ENCODE measurements at places on chromosomes 6 and 20.

DNA sequence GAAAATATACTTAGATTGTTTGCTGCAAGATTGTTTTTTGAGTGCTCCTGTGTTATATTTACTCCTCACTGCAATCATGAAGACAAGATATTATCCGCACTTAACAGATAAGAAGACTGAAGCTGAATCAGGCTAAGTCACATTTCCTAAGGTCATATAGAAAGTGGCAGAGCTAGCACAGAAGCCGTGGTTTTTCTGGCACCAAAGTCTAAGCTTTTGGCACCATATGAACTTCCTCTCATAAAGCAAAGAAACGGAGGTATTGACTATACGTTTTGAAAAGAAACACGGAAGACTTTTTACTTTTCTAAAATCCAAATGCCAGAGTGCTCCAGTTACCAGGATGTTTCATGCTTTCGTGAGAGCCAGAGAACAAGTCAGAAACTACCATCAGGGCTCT is 9.3 kb upstream of the DTD1 start:
- DNase-seq = no peak

DNA sequence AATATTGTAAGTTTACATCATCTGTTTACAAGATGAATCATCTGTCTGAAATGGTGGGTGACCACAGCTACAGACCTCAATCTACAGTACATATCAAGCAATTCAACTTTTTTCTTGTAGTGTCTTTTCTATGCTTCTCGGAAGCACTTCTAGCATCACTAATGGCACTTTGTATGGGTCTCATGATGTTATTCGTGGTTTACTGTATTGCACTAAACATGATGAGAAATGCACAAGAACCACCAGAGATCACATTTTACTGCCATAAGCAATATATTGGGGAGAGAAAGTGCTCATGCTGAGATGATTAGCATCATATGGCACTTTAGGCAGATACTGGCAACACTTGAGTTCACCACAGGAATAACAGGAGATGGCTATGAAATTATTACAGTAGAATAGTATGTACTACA is 15.4 kb upstream of the BTBD3 start:
- no peak for DNase-seq

GRCh38 chr6:106857771-106858652 is 116.5 kb downstream of the CD24 start:
- no peak for DNase-seq

GRCh38 chr6:156701966-156702365 is 75.2 kb upstream of the ARID1B start:
- DNase-seq = no peak

DNA sequence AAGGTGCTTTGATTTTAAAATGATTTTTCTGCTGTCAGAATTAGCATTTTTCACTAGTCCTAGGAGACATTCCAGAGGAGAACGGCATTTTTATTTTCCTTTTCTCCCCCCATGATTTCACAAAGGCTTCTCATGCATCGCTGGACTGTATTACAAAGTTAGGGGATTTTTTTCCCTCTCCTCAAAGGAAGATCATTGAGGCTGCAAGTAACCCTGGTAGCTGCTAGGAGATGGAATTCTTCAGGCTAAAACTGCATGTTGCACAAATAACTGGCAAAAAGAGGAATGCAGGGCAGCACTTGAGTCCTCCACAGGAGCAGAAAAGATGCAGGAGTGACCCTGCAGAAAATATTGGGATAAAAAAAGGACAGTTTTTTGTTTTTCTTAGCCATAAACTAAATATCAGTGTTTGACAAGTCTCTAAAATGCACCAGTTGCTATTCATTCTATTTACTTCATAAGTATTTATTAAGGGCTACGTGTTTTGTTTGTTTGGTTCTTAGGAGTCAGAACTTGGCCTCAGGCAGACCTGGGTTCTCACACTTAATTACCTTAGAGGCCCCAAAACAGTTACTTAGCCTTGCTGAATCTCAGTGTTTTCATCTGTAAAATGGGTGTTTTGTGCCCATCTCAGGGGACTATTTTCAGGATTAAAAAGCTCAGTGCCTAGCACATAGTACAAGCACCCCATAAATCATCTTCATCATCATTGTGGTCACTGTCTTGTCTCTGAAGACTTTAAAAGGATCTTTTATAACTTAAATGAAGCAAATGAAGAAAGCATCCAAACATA is 144.5 kb upstream of the ID4 start:
- DNase-seq = no peak

DNA sequence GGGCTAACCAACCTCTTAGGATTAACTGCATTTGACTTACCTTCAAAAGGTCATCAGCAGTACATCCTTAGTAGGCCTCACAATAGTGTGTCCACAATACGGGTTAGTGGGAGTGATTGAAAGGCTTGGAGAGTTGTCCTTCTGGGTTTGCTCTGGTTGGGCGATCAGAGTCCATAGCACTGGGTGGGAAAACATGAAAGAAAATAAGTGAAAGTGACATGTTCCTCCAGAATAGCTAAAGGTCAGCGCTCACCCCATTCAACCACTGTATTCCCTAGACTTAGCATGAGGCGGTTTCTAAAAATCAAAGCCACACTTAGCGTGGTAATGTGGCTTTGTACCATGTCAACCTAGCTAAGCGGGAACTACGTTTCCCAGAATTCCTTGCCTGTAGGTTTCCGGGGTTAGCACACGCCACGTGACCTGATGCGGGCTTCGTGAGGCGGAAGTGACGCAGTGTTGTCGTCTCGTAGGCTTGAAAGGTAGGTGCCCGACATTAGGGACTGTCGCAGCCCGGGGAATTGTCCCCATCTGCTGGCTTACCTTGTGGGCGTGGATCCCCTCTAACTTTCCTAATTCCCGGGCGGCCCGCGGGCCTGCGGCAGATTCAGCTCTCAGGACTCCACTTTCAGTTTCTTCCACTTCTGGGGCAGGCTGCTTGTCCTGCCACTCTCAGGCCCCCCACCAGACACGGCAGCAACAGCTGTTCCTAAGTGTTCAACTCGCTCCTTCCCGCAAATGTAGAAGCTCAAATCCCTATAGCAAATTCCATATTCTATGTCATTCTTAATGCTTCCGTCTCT is 19.8 kb upstream of the SCP2D1 start:
- peak; percentile 96 for DNase-seq

DNA sequence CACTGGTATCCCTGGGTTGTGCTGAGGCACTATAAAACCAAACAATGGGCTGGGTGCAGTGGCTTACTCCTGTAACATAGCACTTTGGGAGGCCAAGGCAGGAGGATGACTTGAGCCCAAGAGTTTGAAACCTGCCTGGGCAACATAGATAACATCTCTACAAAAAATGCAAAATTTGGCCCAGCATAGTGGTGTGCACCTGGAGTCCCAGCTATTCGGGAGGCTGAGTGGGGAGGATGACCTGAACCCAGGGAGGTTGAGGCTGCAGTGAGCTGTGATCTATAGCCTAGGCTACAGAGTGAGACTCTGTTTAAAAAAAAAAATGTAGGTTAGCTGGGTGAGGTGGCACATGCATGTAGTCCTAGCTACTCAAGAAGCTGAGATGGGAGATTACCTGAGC is 7.7 kb upstream of the SLC4A11 start:
- DNase-seq = no peak

GRCh38 chr6:3959385-3959784 is 110.2 kb downstream of the FAM50B start:
- DNase-seq = no peak

GRCh38 chr20:47708953-47709833 is 76.1 kb downstream of the SULF2 start:
- DNase-seq = no peak

DNA sequence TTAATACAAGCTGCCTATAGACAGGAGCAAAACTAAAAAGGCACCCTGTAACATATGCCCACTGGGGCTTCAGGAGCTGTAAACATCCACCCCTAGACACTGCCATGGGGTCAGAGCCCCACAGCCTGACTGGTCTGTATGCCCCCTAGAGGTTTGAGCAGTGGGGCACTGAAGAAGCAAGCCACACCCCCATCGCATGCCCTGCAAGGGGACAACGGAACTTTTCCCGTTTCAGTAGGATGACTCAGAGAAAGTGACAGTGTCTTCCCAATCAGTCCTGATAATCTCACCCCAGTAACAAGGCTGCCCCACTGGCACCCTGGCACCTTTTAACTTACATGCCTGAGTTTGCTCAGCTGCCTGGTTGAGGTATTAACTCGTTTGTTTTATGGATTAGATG is 35.9 kb downstream of the BEND3 start:
- DNase-seq = no peak

GRCh38 chr6:25057111-25057905 is 121.5 kb upstream of the RIPOR2 start:
- DNase-seq = no peak

DNA sequence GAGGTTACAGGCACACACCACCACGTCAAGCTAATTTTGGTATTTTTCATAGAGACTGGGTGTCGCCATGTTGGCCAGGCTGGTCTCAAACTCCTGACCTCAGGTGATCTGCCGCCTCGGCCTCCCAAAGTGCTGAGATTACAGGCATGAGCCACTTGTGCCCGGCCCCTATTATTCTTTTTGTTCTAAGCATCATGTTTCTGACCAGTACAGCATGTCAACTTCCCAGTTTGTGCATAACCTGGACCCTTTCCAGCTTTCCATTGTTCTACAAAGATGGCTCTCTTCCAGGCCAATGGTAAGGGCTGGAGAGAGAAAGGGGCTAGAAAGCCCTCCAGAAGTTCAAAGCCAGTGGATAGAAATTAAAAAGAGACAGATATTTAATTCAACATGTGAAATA is 91.3 kb upstream of the TNFAIP3 start:
- no peak for DNase-seq

- peak; percentile 32 for DNase-seq
Measured at GRCh38 chr6:140434761-140435160, 1060.3 kb upstream of the CITED2 start.

DNA sequence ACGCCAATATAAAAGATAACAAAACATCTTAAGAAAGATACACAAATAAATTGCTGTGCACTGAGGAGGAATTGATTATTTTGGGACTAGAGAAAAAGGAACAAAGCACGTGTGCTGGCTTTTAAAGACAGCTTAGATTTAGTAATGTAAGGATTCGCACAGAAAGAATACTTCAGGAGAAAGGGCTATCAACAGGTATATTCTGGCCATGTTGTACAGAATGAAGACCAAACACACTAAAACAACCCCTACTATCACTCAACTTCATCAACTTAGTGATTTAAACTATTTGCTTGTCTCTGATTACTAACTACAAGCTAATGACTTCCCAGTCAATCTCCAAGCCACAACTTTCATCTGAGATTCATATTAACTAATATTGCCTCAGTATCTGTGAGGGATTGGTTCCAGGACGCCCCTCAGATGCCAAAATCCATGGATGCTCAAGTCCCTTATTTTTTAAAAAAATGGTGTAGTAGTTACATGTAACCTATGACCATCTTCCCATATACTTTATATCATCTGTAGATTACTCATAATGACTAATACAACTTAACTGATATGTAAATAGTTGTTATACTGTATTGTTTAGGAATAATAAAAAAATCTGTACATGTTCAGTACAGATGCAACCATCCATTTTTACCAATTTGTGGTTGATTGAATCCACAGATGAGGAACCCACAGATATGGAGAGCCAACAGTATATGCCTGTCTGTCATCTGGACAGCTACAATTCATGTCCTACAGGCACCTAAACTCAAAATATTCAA is 4.5 kb downstream of the DEK start:
- peak; percentile 68 for DNase-seq

DNA sequence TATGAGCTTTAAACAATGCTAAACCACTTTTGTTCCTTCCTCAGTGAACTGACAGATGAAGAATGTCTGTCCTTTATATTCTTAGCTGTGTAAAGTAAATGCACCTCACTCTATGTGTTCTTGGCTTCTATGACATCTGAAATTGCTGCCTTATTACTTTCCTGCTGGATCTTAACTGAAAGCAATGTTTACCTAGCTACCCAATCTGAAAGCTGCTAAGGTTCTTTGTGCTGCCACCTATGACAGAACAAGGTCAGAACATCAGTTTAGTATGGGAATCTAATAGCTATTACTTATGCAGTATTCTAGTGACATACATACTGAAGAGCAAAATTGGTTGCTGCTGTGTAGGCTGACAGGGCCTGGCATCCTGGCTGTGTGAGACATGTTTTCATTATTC is 444.1 kb downstream of the KHDRBS2 start:
- DNase-seq = no peak

Data from RKO (cell line).